ENCODE measurements at places on chromosomes 5 and 9. TPM values are rescaled to one million over a fixed set of nuclear protein-coding genes. Genes with fewer than 3 reads are reported as not detected.

DNA sequence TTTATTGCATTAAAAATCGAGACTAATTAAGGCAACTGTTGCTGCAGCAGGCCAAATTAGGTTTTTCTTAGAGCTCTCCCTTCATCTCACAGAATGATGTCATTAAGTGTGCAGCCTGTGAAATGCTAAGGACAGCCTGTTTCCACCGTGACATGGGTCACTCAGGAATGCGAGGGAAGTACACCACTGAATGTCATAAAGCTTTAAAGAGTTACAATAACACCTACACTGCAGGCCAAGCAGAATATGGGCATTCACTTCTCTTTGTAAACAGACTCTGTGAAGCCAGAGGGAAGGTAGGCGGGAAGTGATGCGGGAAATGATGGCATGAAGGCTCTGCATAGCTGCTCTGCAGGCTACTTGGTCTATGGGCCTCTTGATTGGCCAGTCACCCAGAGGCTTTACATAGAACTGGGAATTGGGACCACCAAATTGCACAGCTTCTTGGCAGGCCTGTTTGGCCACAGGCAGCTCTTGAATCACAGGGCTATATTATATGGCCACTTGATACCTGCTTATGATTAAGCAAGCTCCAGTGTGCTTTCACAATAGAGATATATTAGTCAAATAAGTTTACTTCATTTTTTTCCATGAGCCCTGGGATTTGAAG, 28.4 kb upstream of the AOPEP start:
- no peaks in the 10 kb centered on the region for H3K36me3 ChIP-seq
- DNase-seq, result peak; percentile 78
- peaks cover 17% of the 10 kb centered on the region for H3K4me1 ChIP-seq
- no peaks in the 10 kb centered on the region for H3K27me3 ChIP-seq
- H3K4me3 ChIP-seq, result no peak overlapping the region

DNA sequence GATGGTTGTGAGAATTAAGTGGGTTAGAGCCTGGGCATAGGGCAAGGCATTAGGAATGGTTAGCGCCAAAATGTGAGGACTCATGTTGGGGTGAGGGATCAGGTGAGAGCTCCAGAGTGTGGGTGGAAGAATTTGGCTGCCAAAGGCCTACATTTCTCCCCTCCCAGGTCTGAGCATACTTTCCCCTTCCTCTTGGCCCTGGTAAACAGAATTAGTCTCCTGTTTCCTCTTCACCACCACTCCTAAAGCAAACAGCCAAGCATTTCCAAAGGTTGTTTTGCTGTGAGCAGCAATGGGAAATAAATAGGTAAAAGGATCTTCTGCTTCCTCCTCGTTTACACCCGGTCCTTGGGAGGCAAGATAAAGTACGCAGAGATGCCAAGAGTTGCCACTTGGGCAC, 132.5 kb downstream of the ZSWIM6 start:
- no peaks in the 10 kb centered on the region for H3K4me1 ChIP-seq
- H3K27ac ChIP-seq, result no peak overlapping the region
- no peak overlapping the region for H3K4me3 ChIP-seq
- DNase-seq, result no peak

GRCh38 chr5:5298068-5298633, 124.3 kb upstream of the ICE1 start:
- no peaks in the 10 kb centered on the region for H3K27me3 ChIP-seq
- H3K27ac ChIP-seq, result no peak overlapping the region
- no peak overlapping the region for H3K4me3 ChIP-seq
- no peaks in the 10 kb centered on the region for H3K4me1 ChIP-seq
- H3K36me3 ChIP-seq, result no peaks in the 10 kb centered on the region
- DNase-seq, result no peak

GRCh38 chr5:142317753-142318152, 7.1 kb downstream of the SPRY4 start:
- peaks cover 80% of the 10 kb centered on the region for H3K36me3 ChIP-seq
- peaks cover 12% of the 10 kb centered on the region for H3K4me1 ChIP-seq
- no peak for DNase-seq
- H3K27me3 ChIP-seq, result no peaks in the 10 kb centered on the region
- no peak overlapping the region for H3K27ac ChIP-seq

DNA sequence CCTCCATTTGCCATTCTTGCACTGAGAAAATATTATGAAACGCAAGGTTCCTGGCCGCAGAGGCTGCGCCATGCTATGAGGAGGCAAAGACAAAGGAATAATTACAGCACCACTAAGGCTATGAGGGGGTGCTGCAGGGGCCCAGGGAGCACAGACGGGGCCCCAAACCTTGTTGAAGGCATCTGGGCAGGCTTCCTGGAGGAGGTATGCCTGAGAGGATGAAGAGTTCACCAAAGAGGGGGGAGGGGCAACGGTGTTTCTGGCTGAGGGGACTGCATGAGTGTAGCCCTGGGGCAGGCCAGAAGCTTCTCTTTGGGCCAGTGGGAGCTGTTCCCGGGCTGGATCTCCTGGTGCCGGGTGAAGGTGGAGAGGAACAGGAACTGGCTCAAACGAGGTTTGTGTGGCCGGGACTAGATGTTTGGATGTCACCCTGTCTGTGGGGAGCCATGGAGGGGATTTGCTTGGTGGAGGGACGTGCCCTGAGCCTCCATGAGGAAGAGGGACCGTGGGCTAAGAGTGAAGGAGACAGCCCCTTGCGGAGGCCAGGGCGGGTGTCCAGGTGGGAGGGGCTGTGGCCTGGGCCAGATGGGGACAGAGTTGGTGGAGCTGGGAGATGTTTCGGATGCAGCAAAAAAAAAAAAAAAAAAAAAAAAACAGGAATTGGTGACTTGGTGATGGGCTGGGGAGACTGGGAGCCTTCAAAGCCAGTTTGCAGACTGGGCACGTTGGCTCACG, 28.2 kb downstream of the PTGES start:
- H3K4me1 ChIP-seq, result no peaks in the 10 kb centered on the region
- no peak overlapping the region for H3K4me3 ChIP-seq
- no peak overlapping the region for H3K27ac ChIP-seq
- no peaks in the 10 kb centered on the region for H3K36me3 ChIP-seq

DNA sequence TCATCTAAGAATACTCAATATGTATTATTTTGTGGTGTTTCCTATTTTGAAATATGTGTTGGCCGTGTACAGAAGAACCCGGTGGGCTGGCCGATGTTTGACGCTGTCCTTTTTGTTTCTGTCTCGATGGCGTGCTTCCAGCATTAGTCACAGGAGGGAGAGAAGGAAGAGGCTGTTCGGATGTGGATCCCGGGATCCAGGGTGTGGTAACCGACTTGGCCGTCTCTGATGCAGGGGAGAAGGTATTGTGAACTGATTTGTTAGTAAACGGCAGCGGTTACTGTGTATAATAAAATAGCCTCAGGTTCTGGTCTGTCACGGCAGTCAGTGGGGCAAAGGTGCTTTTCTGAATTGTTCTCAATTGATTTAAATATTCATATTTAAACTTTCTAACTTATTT, 275.0 kb downstream of the ARHGEF28 start:
- H3K4me1 ChIP-seq, result no peaks in the 10 kb centered on the region
- no peak overlapping the region for H3K27ac ChIP-seq
- peaks cover 5% of the 10 kb centered on the region for H3K27me3 ChIP-seq
- no peak for DNase-seq
- H3K4me3 ChIP-seq, result no peak overlapping the region

GRCh38 chr5:168852329-168852728, 273.2 kb upstream of the PANK3 start:
- DNase-seq, result no peak
- peak overlapping the region; percentile 94 for H3K27ac ChIP-seq
- H3K27me3 ChIP-seq, result peaks cover 71% of the 10 kb centered on the region
- H3K4me3 ChIP-seq, result no peak overlapping the region

GRCh38 chr5:76524868-76525267, 98.3 kb downstream of the F2RL2 start:
- no peak overlapping the region for H3K4me3 ChIP-seq
- no peaks in the 10 kb centered on the region for H3K27me3 ChIP-seq
- H3K36me3 ChIP-seq, result no peaks in the 10 kb centered on the region
- H3K4me1 ChIP-seq, result no peaks in the 10 kb centered on the region
- H3K27ac ChIP-seq, result no peak overlapping the region

DNA sequence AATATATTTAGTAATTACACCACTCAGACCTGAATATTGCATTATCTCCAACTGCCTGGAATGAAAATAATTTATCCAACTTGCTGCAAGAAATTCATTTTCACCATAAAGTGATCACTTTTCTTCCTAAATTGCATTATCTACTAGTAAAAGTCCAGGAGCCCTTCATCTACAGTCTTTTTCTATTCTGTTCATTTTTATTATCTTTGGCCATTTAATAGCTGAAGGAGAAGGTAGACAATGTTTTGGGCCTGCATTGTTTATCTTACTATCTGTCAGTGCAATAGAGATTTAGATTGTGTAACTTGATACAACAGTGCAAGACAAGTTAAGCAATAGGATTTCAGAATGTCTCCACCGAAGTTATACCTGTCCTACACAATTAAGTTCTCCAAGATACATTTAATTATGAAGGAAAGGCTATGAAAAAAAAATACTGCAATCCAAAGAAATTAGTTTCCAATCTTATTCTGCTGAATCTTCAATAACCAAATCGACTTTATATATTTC, 1339.7 kb upstream of the CDH6 start:
- no peaks in the 10 kb centered on the region for H3K4me1 ChIP-seq
- H3K4me3 ChIP-seq, result no peak overlapping the region
- DNase-seq, result no peak
- no peaks in the 10 kb centered on the region for H3K27me3 ChIP-seq
- H3K36me3 ChIP-seq, result no peaks in the 10 kb centered on the region
- no peak overlapping the region for H3K27ac ChIP-seq

DNA sequence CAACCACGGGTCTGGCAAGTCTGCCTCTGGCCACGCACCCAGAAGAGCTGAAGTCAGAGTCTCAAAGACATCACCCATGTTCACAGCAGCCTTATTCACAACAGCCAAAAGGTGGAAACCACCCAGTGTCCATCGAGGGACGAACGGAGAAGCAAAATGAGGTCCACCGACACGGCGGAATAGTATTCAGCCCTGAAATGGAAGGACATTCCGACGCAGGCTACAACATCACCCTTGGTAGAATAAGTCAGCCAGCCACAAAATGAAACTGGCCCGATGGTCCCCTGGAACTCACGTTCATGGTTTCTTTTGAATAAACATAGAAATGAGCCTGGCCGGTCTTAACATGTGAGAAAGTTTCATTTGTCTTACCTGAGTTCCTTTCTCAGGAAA, 16.9 kb downstream of the CCDC187 start:
- DNase-seq, result no peak
- H3K4me1 ChIP-seq, result no peaks in the 10 kb centered on the region
- no peak overlapping the region for H3K4me3 ChIP-seq
- H3K36me3 ChIP-seq, result no peaks in the 10 kb centered on the region
- no peak overlapping the region for H3K27ac ChIP-seq

GRCh38 chr9:131639769-131640437, 94.6 kb downstream of the PRRT1B start:
- no peak for DNase-seq
- H3K4me1 ChIP-seq, result no peaks in the 10 kb centered on the region
- H3K27ac ChIP-seq, result no peak overlapping the region
- H3K4me3 ChIP-seq, result no peak overlapping the region
- H3K27me3 ChIP-seq, result no peaks in the 10 kb centered on the region
- peaks cover 34% of the 10 kb centered on the region for H3K36me3 ChIP-seq

DNA sequence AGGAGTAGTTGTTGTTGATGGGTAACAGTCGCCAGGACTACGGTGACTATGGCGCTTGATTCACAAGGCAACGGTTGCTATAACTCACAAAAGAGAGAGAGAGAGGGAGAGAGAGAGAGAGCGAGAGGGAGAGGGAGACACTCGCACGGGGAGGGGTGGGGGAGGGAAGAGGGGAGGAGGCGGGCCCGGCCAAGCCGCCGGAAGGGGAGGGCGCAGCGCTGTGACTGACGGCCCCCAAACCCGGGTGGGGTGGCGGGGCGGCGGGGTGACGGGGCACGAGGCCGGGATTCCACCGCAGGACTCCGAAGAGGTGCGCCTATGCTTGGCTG, at the start of gene RFX3:
Gene RFX3 (minus strand): TSS at position 166 of the 329 bp plus-strand sequence. CDS start 130,413 bp downstream, outside the sequence.
- peak within 1 kb of the TSS; percentile 98 for H3K27ac ChIP-seq
- peaks cover 5% of the 10 kb centered on the region for H3K4me1 ChIP-seq
- DNase-seq, result peak; percentile 94
- H3K4me3 ChIP-seq, result peak within 1 kb of the TSS; percentile 96

- no peak overlapping the region for H3K4me3 ChIP-seq
- no peaks in the 10 kb centered on the region for H3K27me3 ChIP-seq
- DNase-seq, result no peak
- H3K27ac ChIP-seq, result no peak overlapping the region
- H3K4me1 ChIP-seq, result no peaks in the 10 kb centered on the region
- no peaks in the 10 kb centered on the region for H3K36me3 ChIP-seq
Measured at GRCh38 chr5:164335837-164336236, 830.4 kb downstream of the MAT2B start.

- H3K36me3 ChIP-seq, result peaks cover 42% of the 10 kb centered on the region
- no peaks in the 10 kb centered on the region for H3K4me1 ChIP-seq
- DNase-seq, result no peak
- H3K27ac ChIP-seq, result no peak overlapping the region
Measured at GRCh38 chr5:128528637-128529255, 9.3 kb downstream of the FBN2 start.

- DNase-seq, result peak; percentile 73
- no peak overlapping the region for H3K27ac ChIP-seq
- peaks cover 46% of the 10 kb centered on the region for H3K36me3 ChIP-seq
- H3K27me3 ChIP-seq, result no peaks in the 10 kb centered on the region
- H3K4me3 ChIP-seq, result no peak overlapping the region
- H3K4me1 ChIP-seq, result no peaks in the 10 kb centered on the region
Measured at GRCh38 chr5:34957857-34958690, 28.7 kb downstream of the DNAJC21 start.

- H3K27me3 ChIP-seq, result no peaks in the 10 kb centered on the region
- no peak overlapping the region for H3K27ac ChIP-seq
- no peaks in the 10 kb centered on the region for H3K4me1 ChIP-seq
- H3K36me3 ChIP-seq, result no peaks in the 10 kb centered on the region
Measured at GRCh38 chr5:125429498-125429897, 683.1 kb upstream of the ZNF608 start.

LMX1B gene
- total RNA-seq, result 9.1 TPM

C5orf58 gene
- total RNA-seq, result not detected

IFNK gene
- not detected for total RNA-seq

TICAM2 gene
- 1.1 TPM for total RNA-seq

ACSL6 gene
- 0.73 TPM for total RNA-seq

NPDC1 gene
- total RNA-seq, result 60.8 TPM

Measured in endodermal cell (in vitro differentiated cells).